Amniotic stem cell (primary cell): ENCODE measurements at places on chromosomes 7 and 10.
A peak's percentile ranks its signal among the peaks of the same experiment; 100 is the strongest.

DNA sequence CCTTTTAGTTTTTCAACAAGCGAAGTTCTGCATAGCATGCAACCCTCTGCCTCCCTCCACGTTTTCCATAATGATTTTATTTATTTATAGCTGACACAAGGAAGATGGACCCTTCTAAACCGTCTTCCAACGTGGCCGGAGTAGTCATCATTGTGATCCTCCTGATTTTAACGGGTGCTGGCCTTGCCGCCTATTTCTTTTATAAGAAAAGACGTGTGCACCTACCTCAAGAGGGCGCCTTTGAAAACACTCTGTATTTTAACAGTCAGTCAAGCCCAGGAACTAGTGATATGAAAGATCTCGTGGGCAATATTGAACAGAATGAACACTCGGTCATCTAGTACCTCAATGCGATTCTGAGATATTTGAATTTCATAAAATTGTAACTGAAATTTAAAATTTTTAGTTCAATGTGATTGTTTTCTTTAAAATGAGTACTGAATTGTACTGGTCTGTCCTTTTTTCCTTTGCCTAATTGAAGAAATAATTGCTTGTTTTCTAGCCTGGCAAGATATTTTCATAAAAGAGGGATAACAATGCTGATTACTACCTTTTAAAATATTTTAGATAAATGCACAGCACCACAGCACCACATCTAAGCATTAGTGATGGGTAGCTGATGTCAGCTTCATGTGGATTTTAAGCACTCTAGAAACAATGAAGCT, 41.5 kb upstream of the SLC39A12 start:
- DNase-seq, result peak; percentile 61

GRCh38 chr7:107592361-107593024, 12.4 kb downstream of the BCAP29 start:
- DNase-seq, result no peak

DNA sequence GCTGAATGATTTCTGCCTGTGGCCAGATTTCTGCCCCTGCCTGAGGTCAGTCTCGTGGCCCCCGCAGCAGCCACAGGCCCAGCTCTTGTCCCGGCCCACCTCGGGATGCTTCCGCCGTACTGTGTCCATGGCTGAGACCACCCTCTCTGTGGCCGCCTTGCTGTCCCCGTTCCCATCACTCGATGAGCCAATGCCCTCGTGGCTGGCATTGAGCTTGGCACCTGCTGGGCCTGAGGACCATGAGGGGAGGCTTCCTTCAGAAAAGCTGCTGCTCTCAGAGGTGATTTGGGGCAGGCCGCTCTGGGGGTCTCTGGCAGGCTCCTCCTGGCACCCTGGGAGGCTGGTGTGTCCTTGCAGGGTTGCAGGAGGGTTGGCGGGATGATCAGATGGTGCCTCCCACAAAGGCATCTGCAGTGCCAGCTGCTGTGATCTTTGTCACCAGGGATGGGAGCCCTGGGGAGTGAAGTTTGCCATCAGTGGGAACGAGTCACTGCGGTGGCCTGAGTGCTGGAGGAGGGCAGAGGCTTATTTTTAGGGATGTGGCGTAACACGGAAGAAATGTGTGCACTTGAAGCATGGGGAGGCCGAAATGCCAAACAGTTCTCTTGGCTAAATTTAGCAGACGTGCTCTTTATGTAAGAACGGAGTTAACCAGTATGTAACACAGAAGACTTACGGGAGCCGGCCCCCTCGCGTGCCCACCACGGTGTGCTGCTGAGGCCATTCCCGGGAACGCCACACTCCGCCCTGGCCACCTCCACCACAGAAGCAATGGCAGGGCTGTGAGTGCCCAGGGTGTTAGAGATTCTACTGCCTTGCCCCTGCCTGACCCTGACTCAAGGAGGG, 47.7 kb downstream of the VIPR2 start:
- no peak for DNase-seq

- no peak for DNase-seq
Measured at GRCh38 chr10:61244261-61244775, 208.9 kb downstream of the TMEM26 start.

GRCh38 chr7:2441430-2442058, 34.7 kb downstream of the GRIFIN start:
- DNase-seq, result no peak

DNA sequence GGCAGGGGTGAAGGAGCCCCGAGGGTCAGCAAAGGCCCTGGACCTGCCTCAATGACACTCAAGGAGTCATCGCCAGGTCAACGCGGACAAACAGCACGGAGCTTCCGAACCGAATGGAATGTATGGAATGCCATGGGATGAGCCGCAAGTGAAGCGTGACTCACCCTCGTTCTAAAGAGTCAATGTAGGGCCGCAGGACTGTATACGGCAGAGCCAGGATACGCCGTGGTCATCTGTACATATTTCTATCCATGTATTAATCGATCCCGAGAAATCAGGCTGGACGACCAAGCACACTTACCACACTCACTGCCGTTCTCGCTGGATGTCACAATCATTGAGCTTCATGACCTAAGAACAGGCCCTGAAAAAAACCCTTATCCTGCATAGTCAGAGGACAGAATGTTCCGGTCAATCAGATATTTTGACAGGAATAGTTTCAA, 4.3 kb downstream of the SNX8 start:
- DNase-seq, result peak; percentile 10

DNA sequence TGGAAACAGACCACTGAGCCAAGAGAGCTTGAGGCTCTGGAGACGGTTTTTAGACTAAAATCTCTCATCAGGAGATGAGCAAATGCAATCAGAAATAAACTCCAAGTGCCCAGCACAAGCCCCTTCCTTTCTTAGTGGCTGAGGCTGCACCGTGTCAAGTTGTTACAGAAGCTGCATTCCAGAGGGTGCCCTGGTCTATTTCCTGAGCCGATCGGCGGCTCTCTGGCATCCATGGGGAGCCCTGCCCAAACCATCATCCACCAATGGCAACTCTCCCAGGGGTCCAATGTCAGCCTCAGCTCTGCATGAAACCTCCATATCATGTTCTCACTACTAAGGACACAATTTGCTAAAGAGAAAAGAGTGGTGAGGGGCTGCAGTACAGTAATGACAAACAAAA, 89.6 kb downstream of the SVIL start:
- no peak for DNase-seq

GRCh38 chr10:60031664-60032063, 125.3 kb upstream of the CCDC6 start:
- DNase-seq, result no peak

DNA sequence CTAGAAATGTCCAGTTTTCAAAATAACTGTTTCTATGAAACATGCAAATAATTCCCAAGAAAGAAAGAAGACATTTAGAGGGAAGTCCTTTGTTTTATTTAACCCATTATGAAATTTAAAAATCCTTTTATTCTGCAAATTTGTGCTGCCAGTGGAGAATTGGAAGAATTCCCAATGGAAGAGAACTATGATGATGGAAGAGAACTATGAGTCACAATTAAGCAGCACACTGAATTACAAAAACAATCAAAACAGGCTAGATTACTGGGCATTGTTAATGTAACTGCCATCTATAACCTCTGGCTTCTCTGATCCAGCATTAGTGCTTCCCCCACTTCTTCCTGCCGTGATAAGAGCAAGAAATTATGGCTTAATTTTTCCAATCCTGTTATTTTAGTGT, 126.2 kb upstream of the FEZF1 start:
- DNase-seq, result no peak

- DNase-seq, result no peak
Measured at GRCh38 chr7:18995270-18995671, 122.2 kb downstream of the TWIST1 start.

DNA sequence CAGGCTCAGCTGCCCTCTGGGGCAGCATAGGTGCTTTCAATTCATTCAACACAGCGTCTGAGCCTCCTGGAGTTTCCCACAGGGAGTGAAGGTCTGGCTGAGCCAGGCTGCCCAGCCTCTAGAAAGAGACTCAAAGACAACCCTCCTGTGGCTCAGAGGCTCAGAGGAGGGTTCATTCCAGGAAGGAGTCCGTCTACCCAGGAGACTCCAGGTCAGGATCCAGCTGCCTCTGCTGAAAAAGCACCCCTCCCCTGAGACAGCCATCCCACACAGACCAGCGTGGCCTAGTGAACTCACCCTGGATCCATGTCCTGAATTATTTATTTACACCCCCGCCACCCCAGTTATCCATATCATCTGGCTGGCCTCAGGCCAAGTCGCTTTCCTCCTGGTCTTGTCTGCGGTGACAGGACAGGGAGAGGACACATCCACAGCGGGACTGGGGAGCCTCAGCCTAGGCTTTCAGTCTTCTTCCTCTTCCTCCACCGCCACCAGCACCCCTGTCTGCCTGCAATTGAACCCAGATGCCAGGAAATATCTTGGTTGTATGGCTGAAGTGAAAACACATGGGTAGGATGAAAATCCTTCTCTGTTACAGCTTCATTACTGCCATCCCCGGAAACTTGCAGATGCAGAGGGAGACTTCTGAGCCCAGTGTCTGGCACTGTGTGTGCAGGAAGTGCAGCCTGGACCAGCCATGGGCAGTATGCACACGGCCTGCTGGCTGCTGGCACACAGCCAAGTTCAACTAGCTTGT, 44.0 kb upstream of the COL13A1 start:
- no peak for DNase-seq

DNA sequence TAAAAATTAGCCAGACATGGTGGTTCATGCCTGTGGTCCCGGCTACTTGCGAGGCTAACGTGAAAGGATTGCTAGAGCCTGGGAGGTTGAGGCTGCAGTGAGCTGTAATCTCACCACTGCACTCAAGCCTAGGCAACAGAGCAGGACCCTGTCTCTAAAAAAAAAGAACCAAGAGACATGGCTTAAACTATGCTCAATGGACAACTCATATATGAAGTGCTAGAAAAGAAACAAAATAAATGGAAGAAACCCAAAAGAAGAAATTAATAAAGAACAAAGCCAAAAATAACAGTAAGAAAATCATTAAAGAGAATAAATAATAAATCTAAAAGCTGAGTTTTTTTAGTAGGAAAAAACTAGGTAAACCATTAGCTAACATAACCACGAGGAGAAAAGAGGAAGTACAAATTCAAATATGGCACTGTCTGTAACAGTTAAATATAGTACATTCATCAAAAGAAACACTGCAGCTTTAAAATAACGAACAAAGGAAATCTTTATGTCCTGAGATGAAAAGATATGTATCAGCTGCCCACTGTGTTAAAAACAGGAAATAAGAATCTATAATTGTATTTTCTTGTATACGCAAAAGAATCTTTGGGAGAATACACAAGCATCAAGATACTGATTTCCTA, 48.7 kb downstream of the UPF2 start:
- no peak for DNase-seq

- DNase-seq, result no peak
Measured at GRCh38 chr7:50332241-50333165, 28.0 kb downstream of the IKZF1 start.

GRCh38 chr7:114414156-114415063, at the start of gene FOXP2:
Gene FOXP2 (plus strand): TSS chr7:114414815. CDS start chr7:114426512, 11,697 bp downstream.
- no peak for DNase-seq

GRCh38 chr10:50576245-50576815, 47.4 kb downstream of the SGMS1 start:
- no peak for DNase-seq

DNA sequence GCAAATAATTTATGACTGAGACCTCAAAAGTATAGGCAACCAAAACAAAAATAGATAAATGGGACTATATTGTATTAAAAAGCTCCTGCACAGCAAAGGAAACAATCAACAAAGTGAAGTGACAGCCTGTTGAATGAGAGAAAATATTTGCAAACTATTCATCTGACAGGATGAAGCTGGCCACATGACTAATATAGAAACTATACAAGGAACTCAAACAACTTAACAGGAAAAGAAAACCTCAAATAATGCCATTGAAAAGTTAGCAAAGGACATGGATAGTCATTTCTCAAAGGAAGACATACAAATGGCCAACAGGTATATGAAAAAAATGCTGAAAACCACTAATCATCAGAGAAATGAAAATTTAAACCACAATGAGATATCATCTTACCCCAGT, 245.1 kb downstream of the STK31 start:
- DNase-seq, result no peak

GRCh38 chr7:5425507-5426225, 2.0 kb upstream of the TNRC18 start:
- peak; percentile 74 for DNase-seq

DNA sequence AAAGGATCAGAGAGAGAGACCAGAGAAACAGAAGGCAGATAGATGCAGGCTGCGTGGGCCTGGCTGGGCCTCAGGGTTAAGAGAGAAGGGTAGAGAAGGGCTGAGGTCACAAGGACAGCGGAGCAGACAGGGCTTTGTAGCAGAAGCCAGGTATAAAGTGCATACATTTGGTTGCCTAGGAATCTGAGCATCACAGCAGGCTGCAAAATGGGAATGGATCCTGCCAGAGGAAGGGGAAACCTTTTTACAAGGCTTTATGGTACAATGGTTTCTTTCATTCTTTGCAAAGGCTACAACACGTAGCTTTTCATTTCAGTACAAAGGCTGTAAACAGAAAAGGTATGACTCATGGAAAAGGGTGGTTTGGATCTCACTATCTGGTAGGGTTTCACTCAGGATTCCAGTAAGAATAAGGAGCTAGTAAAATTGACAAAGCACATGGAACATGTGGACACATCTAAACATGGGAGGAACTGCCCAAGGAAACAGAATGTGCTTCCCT, 275.1 kb downstream of the DOCK4 start:
- DNase-seq, result no peak

- no peak for DNase-seq
Measured at GRCh38 chr10:91462423-91462822, 52.3 kb downstream of the HECTD2 start.

DNA sequence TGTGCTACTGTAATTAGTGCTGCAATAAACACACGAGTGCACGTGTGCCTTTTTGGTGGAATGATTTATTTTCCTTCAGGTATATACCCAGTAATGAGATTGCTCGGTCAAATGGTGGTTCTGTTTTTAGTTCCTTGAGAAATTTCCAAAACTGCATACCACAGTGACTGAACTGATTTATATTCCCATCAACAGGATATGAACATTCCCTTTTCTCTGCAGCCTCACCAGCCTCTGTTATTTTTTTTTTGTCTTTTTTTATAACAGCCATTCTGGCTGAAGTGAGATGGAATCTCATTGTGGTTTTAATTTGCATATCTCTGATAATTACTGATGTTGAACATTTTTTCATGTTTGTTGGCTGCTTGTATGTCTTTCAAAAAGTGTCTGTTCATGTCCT, 922.9 kb upstream of the LRRN3 start:
- DNase-seq, result no peak

DNA sequence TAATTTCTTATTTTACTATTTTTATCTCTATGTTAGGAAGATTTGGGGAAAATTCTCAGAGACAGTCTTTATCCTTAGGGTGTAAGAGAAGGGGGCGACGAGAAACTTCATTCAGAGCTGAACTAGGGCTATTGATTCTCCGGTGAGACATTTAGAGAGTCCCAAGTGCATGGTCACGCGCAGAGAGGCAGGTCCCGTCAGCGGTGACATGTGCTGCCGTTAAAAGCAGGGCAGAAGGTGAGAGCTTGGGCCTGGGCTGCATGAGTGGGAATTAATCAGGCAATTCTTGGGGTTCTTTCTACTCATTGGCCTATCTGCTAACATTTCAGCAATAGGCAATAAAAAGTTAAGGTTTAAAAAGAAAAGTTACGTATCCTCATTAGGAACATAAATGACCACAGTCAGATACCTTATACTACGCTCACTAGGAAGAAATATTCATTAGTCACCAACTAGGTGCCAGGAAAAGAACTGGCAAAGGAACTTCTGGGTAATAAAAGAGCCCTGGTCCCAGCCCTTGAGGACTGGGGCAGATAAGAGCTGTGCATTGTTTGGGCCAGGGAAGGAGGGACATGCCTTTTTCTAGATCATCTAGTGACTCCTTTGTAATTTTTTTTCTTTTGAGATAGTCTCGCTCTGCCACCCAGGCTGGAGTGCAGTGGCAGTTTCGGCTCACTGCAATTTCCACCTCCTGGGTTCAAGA, 21.2 kb downstream of the PRKCQ start:
- no peak for DNase-seq

- DNase-seq, result no peak
Measured at GRCh38 chr7:132609222-132609621, 33.0 kb upstream of the PLXNA4 start.
